ENCODE measurements at places on chromosomes 4 and X.

DNA sequence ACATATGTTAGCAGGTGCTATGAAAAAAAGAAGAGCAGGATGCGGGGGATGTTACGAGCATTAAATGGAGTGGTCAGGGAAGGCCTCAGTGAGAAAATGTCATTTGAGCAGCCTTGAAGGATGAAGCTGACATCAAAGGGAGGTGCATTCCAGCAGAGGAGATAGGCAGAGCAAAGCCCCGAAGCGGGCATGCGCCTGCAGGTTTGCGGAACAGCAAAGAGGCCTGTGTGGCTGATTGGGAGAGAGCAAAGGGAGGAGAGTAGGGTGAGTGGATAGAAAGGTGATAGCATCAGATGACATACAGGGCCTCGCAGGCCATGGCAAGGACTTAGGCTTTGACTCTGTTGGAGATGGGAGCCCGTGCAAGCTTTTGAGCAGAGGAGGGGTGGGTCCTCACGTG is 95.4 kb upstream of the GPR50 start:
- DNase-seq: no peak

GRCh38 chr4:10677796-10678497 is 6.6 kb downstream of the CLNK start:
- DNase-seq: peak; percentile 28

DNA sequence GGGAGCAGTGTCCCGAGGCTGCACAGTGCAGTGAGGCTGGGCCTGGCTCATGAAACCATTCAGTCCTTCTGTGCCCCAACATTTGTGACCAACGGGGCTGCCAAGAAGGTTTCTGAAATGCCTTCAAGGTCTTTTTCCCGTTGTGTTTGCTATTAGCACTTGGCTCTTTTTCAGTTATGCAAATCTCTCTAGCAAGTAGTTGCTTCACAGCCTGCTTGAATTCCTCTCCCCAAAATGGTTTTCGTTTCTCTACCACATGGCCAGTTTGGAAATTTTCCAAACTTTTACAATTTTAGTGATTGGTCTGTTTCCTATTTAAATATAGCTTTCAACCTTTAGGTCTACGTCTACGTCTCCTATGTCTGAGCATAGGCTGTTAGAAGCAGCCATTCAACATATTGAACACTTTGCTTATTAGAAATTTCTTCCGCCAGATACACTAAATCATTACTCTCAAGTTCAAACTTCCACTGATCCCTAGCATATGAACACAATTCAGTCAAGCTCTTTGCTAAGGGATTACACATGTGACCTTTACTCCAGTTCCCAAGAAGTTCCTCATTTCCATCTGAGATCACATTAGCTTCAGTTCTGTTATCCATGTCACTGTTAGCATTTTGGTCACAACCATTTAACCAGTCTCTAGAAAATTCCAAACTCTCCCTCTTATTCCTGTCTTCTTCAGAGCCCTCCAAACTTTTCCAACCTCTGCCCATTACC is 901.8 kb downstream of the GLUD2 start:
- DNase-seq: no peak

DNA sequence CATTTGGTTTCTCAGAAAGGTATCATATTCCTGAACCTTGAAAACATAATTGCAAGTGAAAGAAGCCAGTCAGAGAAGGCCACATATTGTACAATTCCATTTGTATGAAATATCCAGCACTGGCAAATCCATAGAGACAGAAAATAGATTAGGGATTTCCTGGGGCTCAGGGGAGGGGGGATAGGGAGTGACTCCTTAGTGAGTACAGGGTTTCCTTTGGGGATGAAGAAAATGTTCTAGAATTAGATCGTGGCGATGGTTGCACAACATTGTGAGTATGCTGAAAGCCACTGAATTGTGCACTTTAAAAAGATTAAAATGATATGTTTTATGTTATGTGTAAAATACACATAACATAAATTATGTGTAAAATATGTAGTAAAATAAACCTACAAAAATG is 10.3 kb downstream of the XPNPEP2 start:
- DNase-seq: no peak

- no peak for DNase-seq
These were observed 90.5 kb downstream of the TBL1X start for GRCh38 chrX:9555354-9555753.

DNA sequence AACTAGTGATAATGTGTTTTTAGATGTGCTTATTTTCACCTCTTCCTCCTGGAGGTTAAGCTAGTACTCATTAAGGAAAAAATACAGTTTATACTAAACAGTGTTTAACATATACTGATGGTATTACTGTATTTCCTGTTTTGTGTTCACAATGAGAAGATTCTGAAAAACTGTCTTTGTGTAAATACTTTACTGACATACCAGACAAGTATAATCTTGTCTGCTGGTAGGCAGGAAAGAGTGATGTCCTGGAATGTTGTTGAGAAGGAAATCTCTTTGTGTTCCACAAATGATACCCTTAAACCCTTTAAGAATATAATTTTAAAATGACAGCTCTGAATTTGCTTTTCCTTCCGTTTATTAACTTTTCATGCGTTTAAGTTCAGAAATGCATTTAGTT is 205.5 kb upstream of the NUDT6 start:
- no peak for DNase-seq

DNA sequence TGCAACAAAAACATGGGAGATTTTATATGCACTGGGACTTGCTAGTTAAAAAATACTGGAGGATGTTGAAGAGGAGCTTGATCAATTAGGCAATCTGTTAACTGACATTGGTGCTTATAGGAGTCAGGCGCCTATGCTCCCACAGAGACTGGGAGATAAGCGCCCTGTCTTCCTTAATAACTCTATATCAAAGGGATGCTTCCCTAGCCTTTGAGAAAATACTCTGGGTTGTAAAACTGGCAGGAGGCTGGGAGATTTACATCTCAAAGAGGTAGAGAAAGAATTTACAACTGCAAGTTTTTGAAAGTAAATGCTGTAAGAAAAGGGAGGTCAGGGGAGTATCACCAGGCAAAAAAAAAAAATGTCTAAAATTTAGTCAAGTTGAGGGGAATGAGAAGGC is 325.4 kb downstream of the PCDH10 start:
- DNase-seq: no peak

DNA sequence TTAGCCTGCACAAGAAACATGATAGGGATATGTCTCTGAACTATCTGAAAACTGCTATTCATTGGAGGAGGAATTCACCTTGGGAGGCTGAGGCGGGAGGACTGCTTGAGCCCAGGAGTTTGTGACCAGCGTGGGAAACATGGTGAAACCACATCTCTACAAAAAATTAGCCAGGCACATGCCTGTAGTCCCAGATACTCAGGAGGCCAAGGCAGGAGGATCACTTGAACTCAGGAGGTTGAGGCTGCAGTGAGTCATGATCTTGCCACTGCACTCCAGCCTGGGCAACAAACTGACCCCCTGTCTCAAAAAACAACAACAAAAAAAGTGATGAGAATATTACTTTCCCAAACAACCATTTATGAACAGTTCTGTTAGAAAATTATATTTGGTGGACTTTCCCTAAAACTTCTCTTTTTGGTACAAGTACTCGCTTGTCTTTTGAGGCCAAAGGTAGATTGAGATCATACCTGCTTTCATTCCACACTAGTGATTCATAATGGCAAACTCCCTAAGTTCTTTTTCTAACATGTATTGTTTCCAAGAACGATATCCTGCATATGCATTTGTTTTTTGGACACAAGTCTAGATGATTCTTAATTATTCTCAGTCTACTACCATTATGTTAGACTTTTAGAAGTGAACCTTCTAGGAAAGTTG is 33.4 kb downstream of the METTL14 start:
- DNase-seq: no peak

DNA sequence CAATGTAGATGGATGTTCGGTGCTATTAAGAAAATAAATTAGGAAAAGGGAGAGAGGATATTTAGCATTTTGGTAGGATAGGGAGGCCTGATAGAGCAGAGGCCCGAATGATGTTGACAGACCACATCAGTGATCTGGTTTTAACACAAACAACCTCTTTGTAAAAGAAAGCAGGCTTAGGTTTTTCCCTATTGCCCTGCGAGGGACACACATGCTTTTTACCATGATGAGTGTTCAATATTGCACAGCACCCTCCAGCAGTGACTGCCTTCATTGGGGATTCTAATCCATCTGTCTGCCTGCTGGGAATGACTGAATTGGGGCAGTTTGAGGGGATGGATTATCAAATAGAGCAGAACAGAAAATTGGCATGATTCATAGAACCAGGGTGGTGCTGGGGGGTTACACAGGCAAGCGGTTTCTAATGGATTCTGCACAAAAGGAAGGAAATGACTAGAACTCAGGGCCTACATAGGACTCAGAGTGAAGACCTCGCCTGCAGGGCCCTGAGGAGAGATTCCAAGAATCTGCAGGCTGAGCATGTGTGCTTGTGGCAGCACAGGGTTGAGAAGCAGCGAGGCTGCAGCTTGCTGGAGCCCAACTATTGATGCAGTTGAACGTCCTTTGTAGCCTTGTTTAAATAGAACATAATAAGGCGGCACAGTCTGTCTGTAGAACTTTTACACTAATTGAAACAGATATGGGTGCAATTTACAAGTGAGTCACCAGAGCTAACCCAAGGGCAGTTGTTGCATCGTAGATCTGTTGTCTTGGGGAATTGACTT is 58.0 kb downstream of the RHOH start:
- no peak for DNase-seq

DNA sequence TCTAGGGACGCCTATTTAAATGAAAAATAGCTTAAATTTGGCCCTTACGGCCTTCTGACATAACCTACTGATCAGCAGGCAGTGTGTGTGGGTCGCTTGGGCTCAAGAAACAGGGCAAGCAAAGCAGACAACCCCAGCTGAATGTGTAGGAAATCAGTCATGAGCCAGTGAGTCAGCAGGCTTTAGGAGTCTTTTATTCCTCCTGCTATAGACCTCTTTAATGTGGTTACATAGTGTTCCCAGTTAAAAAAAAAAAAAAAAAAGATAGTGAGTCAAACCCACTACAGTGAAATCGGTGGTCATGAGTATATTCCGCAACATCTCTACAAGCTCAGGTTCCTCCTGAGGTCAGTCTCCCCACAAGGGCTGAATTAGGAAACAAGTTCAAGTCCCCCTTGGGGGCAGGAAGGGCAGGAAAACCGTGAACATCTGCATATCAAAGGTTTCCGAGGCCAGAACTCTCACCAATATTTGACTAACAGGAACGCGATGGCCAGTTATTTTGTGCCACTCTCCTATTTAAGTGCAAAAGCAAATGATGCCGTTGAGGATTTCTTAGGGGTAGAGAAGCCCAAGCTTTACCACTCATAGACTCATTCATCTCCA is 32.7 kb downstream of the ACSL1 start:
- DNase-seq: no peak

DNA sequence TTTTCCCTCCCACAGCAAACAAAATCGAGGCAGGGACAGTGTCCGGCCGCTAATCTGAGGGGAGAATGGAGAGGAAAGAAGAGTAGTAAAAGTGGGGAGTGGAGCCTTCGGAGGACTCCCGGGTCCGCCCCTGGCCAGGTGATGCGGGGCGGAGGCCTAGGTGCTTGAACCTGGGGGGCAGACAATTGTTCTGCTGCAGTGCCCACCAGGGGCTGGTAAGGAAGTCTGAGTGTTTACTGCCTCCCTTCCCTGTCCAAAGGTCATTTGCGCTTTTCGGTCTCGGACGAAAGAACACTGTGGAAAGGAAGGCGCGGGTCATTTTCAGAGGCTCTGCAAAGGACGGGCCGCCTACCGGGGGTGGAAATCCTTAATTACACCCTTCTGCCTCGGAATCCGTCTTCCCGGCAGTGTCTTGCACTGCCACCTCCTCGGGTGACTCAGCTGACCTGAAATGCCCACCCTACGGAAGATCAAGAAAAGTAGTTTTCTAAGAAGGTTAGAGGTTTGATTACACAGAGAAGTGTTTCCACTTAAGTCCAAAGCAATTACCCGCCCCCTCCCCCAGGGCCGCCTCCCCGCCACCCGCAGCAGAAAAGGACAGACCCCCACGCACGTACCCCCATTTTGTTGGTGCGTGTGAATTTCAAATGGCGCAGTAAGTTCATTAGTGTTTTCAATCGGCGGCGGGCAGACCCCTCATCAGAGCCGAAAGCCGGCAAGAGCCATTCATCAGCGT is 99.9 kb upstream of the TENM3 start:
- no peak for DNase-seq

GRCh38 chrX:2710041-2710840 is 19.1 kb downstream of the CD99 start:
- no peak for DNase-seq

DNA sequence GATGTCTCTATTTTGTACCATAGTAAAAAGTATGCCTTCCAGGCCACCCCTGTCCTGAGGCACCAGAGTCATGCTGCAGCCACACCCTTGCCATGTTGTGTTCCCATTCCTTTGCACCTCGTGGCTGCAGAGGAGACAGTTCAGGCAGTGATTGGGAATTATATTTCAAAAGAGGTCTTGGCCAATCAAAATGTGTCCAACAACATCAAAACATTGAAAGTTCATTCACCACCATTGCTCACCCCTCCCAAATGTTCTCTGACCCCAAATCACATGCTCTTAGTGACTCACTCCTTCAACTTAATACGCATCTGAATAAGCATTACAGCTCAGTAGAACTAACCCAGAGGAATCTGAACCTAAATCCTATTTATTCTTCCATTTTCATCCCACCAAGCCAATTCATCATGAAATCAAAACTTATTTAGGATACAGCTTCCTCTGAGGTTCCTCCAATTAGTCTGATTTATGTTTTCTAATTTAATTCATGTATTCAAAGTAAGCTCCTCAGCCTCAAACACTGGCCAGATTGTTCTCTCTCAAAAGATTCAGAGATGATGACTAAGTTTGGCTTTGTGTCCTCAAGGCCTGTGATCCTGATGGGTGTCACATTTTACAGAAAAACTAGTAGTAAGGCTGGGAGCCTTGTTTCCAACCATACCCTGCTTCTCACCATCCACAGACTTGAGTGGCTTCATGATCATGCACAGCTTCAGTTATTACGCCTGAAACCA is 323.2 kb upstream of the INTU start:
- no peak for DNase-seq

DNA sequence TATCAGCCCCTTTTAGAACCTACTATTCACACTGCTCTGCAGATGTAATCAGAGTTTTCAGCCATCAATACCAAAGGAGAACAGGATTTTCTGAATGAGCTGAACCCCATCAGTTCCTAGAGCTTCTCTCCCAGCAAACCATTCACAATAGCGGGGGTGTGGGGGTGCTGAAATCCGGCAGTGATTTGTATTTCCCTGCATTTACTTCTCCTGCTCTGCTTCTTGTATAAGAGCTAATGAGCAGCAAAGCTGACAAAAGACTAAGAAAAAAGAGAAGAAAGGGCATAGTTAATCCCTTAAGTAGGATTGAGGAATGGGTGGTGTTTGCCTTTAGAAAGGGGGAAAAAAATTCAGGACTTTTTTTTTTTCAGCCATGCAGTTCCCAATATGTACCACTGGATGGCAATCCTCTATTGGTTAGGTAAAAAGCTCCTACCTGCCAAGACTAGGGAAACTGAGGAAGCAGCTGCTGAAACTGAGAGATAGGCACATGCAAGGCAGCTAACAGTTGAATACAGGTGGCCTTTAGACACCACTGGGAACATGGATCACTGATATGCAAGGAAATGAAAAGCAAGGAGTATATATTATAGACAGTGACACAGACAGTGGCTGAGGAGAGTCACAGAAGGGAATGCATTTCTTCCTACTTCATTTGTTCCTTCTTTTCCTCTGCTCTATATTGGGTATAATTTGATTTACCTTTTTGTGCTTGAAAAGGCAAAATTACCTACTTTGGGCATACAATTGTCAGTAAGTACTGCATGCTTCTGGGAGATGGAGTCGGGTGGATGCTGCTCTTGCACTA is 217.9 kb downstream of the HS6ST2 start:
- DNase-seq: no peak

GRCh38 chrX:78046362-78046761 is 57.7 kb upstream of the PGK1 start:
- no peak for DNase-seq
